ENCODE measurements at places on chromosomes 7 and 10. TPM values are rescaled to one million over a fixed set of nuclear protein-coding genes. Genes with fewer than 3 reads are reported as not detected.

The HTR5A gene
- not detected for total RNA-seq

The SORBS1 gene
- total RNA-seq = 590 TPM

The NXPH1 gene
- total RNA-seq = not detected

The GLCCI1 gene
- 8.1 TPM for total RNA-seq

The BBS9 gene
- 72.5 TPM for total RNA-seq

The SAMD9 gene
- total RNA-seq = 12.7 TPM

The SH2B2 gene
- 2.4 TPM for total RNA-seq

The IGFBP3 gene
- total RNA-seq = 377 TPM

The NEURL1 gene
- 0.39 TPM for total RNA-seq

The ATG9B gene
- not detected for total RNA-seq

The ZCWPW1 gene
- 7.3 TPM for total RNA-seq

The BAMBI gene
- 16.7 TPM for total RNA-seq

The ELAPOR2 gene
- 27.3 TPM for total RNA-seq

The DOCK1 gene
- 76.7 TPM for total RNA-seq

The TET1 gene
- total RNA-seq = 11.1 TPM
